NCI-H1694 treated with DMSO at 0.1 percent for 48 hours (cell line): ENCODE measurements at places on chromosomes 7 and 10.

DNA sequence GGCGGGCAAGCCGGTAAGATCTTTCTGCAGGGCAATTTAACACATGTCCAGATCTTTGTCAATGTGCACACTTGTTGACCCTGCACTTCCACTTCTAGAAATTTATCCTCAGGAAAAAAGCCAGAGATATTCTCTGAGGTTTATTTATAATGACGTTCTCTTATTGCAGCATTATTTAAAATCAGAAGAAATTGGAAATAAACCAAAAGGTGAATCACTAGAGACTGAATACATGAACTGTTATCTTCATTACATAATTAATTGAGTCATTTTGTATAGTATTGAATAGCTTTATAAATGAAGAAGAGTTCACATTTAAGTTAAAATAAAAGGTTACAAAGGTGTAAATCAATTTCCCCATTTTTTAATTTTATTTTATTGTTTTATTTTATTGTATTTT lies 16.3 kb upstream of the SAR1A start:
- DNase-seq, result no peak

DNA sequence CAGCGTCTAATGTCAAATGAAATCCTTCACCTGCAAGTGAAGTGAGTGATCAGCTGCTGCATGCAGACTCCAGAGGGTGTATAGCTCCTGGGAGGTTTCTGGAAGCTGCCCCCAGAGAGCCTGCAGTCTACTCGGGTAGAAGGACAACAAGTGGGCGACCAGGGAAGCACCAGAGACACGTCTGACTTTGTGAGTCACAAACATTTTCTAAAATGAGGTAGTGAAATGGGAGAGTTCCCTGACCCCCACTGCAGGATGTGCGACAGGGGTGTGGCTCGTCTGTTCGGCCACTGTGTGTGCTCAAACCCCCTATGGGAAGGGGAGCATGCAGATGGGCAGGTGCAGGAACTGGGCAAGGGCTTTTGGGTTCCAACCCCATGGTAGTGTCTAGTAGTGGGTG lies 177.1 kb upstream of the PRKCQ start:
- no peak for DNase-seq

DNA sequence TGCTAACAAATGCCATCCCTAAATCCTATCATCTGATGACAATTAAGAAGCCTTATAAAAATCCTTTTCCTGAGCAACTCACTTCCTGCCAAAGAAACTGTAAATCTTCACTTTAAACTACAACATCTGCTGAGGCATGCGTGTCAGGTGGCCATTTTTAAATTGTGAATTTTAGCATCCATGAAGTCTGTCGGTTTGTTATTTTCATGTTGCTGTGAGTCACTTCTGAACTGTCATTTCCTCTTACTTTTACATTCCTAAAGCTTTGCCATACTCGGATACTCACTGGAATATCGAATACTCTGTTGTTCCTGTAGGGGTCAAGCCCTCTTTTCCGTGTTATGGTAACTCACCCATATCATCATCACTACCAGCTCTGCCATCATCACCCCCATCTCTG lies 34.3 kb upstream of the TMEM26 start:
- no peak for DNase-seq

GRCh38 chr10:84370283-84370682 lies 41.9 kb downstream of the CCSER2 start:
- no peak for DNase-seq

DNA sequence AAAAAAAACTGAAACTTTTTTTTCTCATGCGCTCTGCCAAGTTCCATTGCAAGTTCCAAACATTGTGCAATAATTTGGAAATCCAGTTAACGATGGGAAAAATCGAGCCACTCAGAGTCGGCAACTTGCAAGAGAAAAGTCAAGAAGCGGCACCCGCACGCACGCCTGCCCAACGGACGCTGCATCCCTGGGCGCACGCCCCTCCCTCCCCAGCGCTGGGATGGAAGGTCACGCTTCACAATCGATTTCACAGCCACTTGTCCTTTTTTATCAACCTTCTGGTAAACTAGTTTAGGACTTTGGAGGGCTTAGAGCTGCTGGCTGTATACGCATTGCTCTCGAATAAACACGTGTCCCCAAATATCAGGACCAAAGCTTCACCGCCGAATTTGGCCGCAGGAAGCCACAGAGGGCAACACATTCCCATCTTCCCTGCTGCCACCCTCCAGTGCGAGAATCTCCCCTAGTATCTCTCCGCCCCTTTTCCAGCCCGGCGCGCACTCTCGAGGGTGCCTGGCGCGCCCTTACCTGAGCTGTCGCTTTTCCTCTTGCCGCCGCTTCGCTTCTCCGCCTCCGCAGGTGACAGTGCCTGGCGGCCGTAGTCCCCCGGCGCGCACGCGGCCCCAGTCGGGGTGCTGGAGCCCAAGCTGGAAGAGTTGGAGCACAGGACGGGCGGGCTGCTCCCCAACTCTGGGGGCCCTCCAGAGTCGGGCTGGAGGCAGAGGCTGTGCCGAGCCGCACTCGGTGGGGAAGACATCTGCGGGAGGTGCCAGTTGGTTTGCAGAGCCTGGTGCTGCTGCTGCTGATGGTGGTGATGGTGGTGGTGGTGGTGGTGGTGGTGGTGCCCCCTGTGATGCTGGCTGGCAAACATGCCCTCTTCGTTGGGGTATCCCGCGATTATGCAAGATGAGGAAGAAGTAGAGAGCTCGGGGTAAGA lies 857 bp downstream of the MEOX2 start:
- no peak for DNase-seq

GRCh38 chr7:73905360-73905759 lies 44.4 kb downstream of the TMEM270 start:
- peak; percentile 24 for DNase-seq

GRCh38 chr7:151981223-151981622 lies 25.0 kb downstream of the GALNTL5 start:
- DNase-seq, result no peak

- no peak for DNase-seq
Measured at GRCh38 chr10:127561647-127562046, 12.5 kb downstream of the NPS start.

DNA sequence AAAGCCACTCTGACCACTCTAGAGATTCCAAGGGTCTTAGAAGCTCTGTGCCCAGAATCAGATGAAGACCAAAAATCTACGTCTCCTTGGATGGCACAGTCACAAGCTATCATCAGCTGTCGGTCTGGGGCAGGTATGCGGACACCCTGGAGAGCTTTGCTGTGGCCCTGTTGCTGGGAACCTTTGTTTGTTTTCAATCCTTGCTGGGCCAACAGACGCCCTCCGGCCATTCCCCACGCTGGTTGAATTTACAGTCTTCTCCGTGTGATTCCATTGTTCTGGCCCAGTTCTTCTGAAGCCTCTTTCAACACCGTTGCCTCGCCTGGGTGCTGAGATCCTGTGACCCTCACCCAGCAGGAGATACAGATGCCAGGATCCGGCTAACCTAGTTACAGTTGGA lies 149.4 kb upstream of the PFKP start:
- DNase-seq, result no peak

DNA sequence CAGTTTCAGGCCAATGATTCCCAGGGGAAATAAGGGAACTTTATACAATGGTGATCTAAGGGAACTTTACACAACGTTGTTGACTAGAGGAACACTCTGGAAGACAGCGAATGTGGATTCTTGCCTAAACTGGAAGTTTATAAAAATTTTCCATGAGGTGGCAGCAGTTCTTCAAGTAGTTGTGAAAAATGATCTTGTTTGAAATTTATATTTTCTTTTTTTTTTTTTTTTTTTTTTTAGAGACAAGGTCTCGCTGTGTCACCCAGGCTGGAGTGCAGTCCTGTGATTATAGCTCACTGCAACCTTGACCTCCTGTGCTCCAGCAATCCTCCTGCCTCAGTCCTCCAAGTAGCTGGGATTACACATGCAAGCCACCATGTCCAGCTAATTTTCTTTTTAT lies 32.1 kb upstream of the GTF2I start:
- DNase-seq, result no peak

GRCh38 chr10:71246591-71247413 lies 34.4 kb downstream of the UNC5B start:
- no peak for DNase-seq

DNA sequence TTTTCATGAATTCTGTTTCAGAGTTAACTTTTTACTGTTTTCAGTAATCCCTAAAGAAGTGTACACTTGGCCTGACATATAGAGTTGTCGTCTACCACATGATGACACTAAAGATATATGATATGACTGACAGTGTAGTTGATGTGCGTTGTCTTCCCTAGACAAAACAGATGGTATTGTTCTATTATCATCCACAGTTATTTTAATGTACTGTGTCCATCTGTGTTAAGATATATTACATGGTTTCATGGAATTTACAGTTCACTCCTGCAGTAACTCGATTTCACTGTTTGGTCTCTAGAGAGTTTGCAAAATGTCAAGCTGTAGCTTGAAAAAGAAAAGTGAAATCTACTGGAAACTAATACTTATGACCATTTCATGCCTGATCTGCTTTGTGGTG lies 18.1 kb downstream of the FOXP2 start:
- peak; percentile 48 for DNase-seq

DNA sequence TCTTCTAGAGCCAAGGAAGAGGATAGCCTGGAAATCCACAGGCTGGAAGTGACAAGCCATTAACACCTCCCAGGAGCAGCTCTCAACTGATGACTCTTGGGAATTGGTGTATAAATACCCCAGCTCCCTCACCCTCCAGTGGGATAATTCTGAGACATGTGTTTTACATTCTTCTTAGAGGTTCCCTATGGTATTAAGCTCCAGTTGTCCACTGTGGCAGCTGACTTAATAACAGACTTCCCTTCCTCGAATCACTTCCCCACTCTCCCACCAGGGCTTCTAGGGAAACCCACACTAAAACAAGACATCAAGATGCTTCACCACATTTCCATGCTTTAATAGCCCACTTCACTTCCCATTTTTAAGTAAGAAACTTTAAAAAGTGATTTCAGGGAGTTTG lies 47.2 kb downstream of the FAM107B start:
- DNase-seq, result no peak

- DNase-seq, result no peak
Measured at GRCh38 chr7:120221666-120222065, 51.3 kb upstream of the KCND2 start.

DNA sequence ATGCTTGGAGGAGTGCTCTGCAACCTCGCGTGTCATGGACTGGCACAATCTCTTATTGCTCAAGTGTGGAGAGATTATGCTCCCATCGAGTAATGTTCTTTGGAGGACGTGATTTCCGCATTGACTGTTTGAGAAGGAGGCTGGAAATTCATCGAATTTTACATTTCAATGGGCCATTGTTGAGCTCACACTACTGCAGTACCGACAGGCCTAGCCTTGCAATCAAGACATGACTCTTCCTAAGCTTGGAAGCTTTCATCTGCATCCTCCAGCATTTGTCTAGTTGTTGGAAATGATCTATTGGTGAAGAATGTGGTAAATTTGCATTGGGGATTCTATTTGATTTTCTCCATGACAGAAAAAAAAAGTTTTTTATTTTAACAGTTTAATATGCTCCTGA lies 156.8 kb downstream of the FZD1 start:
- no peak for DNase-seq

GRCh38 chr10:21304198-21304597 lies 221.3 kb downstream of the SKIDA1 start:
- DNase-seq, result no peak

DNA sequence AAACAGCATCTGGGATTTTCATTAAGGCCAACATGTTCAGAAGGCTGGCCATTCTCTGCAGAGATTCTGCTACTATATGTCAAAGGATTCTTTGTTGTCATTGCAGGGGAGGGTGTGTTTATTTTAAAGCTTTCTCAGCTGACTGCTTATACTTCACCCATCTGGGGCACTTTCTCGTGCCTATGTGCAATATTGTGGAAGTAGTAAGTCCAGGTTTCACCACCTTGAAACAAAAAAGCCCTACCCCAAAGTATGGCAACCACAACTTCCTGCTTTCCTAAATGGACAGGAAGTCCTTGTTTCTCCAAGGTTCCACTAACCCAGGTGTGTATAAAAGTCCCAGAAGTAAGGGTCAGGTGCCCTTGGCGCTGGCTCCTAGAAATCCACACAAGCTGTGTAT lies 58.7 kb upstream of the COL1A2 start:
- no peak for DNase-seq

DNA sequence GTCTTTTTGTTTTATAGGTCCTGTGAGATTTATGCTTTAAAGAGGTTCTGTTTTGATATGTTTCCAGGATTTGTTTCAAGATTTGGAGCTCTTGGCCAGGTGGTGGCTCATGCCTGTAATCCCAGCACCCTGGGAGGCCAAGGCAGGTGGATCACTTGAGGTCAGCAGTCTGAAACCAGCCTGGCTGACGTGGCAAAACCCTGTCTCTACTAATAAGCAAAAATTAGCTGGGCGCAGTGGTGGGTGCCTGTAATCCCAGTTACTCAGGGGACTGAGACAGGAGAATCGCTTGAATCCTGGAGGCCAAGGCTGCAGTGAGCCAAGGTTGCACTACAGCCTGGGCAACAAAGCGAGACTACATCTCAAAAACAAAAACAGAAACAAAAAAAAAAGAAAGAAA lies 8.3 kb upstream of the HYAL4 start:
- no peak for DNase-seq

- DNase-seq, result no peak
Measured at GRCh38 chr7:41793556-41793955, 90.7 kb upstream of the INHBA start.

- no peak for DNase-seq
Measured at GRCh38 chr10:103193820-103194529, 903 bp upstream of the NT5C2 start.

DNA sequence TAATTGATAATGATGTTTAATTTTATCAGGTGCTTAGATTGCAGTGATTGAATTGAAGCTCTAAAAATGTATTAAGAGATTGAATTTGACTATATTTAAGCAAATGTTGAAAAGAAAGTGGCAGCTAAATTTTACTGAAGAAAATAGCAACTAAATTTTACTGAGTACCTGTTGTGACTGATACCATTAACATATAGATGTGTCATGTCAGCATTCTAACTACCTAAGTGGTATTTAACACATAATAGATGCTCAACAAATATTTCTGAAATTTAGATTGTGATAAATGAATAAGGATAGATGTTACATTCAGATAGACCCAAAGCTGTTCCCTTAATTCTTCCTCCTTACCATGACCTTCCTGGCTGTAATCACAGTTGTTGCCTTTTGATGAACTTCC lies 350.9 kb upstream of the VWC2 start:
- DNase-seq, result no peak

GRCh38 chr7:74068378-74069085 lies 15.1 kb upstream of the LIMK1 start:
- DNase-seq, result no peak
